ENCODE measurements at places on chromosomes 7 and 10.

DNA sequence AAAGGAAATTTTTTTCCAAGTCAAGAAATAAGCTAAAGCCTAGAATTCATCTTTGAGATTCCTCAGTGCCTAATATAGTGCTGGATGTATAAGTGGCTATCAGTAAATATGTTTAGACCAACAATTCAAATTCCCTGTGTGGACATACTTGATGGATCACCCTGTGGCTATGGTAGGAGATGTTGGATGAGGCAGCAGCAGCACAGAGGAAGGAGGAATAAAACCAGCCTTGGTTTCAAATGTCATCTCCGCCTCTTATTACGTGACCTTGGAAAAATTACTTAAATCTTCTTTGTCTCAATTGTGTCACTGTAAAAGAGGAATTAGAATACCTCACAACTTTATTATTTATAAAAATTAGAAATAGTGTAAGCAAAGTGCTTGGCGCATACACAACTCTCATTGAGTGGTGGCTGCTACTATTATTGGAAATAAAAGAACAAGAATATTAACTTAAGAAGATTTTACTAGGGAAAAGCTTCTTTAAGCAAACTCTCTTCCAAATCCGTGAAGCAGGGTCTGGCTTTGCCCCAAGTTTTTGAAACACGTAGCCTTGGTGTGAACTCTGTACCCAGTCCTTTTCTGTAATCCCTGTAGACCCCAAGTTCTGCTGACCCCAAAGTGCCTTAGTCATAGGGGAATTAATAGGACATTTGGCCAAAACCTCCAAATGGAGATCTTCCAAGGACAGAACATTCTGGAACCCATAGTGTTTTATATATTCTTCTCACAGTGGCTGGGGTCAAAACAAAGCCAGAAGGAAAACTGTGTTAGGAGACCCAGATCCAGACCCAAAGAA, 283.8 kb downstream of the PTEN start:
- no peak for DNase-seq

GRCh38 chr7:31991406-31991805, 78.8 kb downstream of the PDE1C start:
- DNase-seq, result no peak

DNA sequence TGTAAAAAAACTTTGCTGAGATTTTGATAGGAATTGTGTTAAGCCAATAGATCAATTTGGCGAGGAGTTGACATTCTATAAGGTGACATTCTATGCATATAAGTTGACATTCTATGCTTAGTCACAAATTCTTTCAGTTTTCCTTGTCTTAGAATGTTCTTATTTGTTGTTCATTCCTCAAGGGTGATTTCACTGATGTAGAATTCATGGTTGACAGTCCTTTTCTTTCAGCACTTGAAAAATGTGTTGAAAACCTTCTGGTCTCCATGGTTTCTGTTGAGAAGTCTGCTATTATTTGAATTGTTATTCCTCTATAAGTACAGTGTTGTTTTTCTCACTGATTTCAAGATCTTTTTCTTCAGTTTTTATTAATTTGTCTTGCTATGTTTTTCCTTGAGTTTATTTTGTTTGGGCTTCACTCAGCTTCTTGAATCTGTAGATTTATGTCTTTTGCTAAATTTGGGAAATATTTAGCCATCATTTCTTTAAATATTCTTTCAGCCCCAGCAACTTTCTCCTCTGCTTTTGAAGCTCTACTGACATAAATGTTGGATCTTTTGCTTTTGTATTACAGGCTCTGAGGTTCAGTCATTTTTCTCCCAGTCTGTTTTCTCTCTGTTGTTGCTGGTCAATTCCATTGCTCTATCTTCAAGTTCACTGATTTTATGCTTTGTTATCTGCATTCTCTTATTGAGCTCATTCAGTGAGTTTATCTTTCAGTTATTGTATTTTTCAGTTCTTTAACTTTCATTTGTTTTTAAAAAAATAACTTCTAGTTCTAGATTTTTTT, 154.9 kb downstream of the SDK1 start:
- no peak for DNase-seq

- DNase-seq, result no peak
These were observed 51.4 kb downstream of the RBM20 start for GRCh38 chr10:110695539-110695886.

- DNase-seq, result no peak
These were observed 128.3 kb downstream of the PTPN20 start for GRCh38 chr10:47039562-47039913.

DNA sequence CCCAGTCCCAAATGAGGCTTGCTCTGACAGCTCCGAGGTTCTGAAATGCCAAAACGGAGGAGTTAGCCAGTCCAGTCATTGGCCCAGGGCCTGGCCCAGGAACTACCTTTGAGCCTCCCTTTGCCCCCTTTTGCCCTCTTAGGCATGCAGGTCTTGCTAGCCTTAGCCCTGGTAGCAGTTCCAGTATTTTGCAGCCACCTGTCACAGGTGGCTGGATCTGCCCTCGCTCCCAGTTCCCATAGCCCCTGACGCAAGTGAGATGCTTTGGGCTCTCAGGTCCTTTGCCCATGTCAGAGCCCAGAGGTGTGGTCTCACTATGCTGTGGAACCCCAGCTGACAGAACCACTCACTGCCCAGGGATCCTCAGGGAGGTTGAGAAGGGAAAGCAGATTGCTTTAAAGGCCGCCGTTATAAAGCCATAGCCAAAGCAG, 42.0 kb downstream of the GPRIN2 start:
- DNase-seq, result no peak

- DNase-seq, result no peak
These were observed at the start of gene DGKI for GRCh38 chr7:137846827-137847567. TSS of gene DGKI (minus strand) at chr7:137846974.

- no peak for DNase-seq
These were observed 5.1 kb downstream of the STK31 start for GRCh38 chr7:23715099-23715498.

DNA sequence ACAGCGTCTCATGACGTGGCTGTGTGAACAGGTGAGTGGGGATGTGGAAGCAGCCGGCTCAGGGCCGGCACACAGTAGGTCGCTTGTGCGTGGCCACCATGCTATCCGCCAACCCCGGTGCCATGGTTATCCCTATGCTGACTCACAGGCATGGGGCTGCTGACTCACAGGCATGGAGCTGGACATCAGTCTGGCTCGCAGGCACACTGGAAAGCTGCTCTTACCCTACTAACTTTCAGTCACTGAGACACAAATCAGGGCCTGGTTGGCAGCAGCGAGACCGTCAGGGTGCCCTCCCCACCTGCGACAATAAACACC, 341.9 kb downstream of the PTPRN2 start:
- DNase-seq, result no peak

GRCh38 chr10:8032558-8032957, 21.9 kb upstream of the GATA3 start:
- no peak for DNase-seq

GRCh38 chr10:71784679-71785272, 11.5 kb upstream of the VSIR start:
- DNase-seq, result no peak

Data from stimulated activated CD8-positive, alpha-beta memory T cell treated with anti-CD3 and anti-CD28 coated beads, Interleukin-4, amount 100 ng/mL, for 1 hour (primary cell).